Activated T-cell treated with anti-CD3 and anti-CD28 coated beads for 48 hours (primary cell): ENCODE measurements at places on chromosomes 3 and 15.

- no peak for DNase-seq
These were observed 32.3 kb downstream of the RNU5B-1 start for GRCh38 chr15:65336493-65337435.

- DNase-seq = no peak
These were observed 811 bp downstream of the C3orf52 start for GRCh38 chr3:112086875-112087524.

- no peak for DNase-seq
These were observed 335.1 kb downstream of the SV2B start for GRCh38 chr15:91435113-91435512.

GRCh38 chr3:90184861-90185260 is 1077.4 kb downstream of the EPHA3 start:
- no peak for DNase-seq

- DNase-seq = no peak
These were observed 504.4 kb downstream of the ROBO1 start for GRCh38 chr3:79263423-79263822.

GRCh38 chr3:195805181-195805580 is 6.5 kb downstream of the MUC4 start:
- no peak for DNase-seq
